DMS 273 treated with DMSO at 0.1 percent for 48 hours (cell line): ENCODE measurements at places on chromosomes 2 and 18.

DNA sequence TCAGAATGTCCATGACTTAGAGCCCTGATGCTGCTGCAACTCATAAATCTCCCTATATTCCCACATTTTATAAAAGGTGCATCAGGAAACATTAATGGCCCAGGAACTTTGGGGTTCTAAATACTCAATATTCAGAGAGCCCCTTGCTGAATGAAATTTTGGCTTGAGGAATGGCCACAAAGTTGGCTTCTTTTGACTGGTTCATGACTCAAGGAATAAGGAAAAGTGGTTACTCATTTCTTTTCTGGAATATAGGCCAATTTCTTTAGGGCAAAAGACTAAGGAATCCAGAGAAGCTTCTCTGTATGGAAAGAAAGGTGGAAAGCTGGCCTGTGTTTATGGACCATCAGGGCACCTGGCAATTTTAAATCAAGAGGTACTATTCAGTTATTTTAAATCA lies 308.9 kb upstream of the NT5C1B start:
- no peak for DNase-seq

DNA sequence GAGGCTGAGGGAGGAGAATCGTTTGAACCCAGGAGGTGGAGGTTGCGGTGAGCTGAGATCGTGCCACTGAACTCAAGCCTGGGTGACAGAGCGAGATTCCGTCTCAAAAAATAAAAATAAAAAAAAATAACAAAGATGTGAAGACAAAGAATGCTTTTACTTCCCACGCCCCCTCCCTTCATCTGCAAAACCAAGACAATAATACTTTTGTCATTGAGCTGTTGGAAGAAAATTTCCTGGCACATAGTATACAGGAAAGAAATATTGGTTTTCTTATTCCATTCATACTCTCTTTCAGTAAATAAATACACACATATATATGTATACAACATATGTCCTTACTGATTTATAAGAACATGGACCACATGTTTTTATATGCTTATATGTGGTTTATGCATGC lies 12.2 kb downstream of the GREB1 start:
- DNase-seq = no peak

- no peak for DNase-seq
Measured at GRCh38 chr2:160194946-160195345, 5.1 kb downstream of the ITGB6 start.

DNA sequence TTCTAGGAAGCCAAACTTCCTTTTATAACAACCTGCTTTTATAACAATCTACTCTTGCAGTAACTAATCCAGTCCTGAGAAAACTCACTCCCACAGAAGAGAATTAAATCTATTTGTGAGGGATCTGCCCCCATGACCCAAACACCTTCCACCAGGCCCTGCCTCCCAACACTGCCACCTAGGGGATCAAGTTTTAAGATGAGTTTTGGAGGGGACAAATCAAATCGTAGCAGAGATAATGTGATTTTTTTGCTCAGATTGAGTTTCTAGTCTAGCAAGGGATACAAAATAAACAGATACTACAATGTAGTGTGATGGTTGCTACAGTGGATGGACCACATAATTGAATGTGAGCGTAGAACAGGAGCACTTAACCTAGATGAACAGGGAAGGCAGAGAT lies 52.2 kb downstream of the NCOA1 start:
- no peak for DNase-seq

GRCh38 chr18:75927791-75928190 lies 500.3 kb upstream of the SMIM21 start:
- DNase-seq = no peak

GRCh38 chr2:62304429-62305417 lies 108.8 kb downstream of the B3GNT2 start:
- no peak for DNase-seq

DNA sequence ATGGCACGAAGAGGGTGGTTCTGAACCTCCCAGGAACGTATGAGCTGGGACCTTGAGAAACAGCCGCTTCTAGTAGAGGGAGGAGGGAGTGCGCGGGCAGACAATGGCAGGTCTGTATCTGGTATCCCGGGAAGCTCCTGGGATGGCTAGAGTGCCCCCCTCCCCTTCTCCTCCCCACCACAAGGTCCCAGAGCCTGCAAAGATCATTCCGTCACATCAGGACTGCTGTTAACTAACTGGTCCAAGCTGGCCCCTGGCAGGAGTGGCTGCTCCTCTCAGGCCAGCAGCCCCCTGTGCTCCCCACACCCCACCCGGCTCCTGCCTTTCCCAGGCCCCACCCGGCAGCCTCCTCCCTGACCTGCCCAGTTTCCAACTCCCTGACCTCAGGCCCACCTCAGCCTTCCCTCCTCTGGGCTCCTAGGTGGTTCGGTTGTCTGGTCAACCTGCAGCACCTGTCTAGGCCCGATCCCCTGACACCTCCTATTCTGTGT lies 75.0 kb downstream of the TPO start:
- DNase-seq = no peak

DNA sequence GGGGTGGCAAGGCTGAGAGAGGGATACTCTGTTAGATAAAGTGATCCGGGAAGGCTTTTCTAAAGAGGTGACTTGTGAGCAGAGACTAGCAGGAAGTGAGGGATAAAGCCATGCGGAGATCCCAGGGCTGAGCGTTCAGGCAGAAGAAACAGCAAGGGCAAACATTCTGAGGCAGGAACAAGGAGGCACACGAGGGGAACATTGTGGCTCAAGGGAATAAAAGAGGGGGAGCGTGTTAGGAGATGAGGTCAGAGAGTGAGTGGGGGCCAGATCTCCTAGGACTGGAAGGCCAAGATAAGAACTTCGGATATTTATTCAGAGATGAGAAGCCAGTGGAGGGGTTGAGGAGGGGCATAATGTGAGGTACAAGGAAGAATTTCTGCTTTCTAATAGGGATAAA lies 67.1 kb downstream of the ACTR2 start:
- no peak for DNase-seq

- no peak for DNase-seq
Measured at GRCh38 chr2:189641002-189641401, 20.3 kb upstream of the ASNSD1 start.

DNA sequence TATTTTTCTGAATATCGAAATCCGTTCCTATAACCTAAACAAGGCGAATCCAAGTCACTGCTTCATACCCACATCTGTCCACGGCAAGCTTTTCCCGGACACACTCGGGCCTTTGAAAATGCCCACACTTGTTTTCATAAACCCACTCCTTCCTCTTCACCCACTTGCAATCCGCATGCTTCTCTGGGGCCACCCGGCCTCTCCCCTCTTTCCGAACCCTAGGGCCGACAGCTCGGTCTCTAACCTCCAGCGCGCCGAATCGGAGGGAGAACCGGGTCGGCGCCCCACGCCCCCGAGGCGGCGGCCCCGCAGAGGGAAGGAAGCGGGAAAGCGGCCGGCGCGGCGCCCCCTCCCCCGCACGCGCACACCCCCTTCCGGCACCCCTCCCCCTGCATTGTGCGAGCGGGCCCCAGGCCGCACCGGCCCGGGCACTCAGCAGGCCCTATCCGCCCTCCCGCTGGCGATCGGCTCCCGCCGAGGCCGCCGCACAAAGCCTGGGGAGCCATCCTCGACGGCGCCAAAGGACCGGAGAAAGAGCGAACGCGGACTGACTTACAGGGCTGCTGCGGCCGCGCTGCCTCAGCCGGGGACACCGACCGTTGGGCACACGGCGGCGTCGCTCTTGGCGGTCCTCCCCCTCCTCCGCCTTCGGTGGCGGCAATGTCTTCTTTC lies 467 bp downstream of the PUM2 start:
- DNase-seq = no peak

- no peak for DNase-seq
Measured at GRCh38 chr2:132484144-132484543, 67.5 kb downstream of the GPR39 start.

DNA sequence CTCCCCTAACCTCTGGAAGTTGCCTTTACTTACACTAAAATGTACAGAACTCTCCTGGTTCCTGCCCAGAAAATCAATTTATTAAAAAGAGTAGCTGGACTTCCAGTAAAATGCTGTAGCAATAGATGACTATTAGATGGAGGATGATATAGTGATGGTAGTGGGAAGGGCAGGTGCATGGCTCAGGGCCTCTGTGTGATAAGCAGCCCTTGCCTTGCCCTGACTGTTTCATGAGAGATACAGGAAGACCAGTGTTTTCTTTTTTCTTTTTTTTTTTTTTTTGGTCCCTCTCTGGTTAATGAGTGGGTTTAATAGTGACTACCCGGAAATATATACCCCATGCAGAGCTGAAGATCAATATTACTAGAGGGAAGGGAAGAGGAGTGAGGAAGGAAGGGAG lies 48.7 kb upstream of the NEDD4L start:
- DNase-seq = no peak

GRCh38 chr2:3470166-3470651 lies 49.1 kb downstream of the ADI1 start:
- DNase-seq = no peak

DNA sequence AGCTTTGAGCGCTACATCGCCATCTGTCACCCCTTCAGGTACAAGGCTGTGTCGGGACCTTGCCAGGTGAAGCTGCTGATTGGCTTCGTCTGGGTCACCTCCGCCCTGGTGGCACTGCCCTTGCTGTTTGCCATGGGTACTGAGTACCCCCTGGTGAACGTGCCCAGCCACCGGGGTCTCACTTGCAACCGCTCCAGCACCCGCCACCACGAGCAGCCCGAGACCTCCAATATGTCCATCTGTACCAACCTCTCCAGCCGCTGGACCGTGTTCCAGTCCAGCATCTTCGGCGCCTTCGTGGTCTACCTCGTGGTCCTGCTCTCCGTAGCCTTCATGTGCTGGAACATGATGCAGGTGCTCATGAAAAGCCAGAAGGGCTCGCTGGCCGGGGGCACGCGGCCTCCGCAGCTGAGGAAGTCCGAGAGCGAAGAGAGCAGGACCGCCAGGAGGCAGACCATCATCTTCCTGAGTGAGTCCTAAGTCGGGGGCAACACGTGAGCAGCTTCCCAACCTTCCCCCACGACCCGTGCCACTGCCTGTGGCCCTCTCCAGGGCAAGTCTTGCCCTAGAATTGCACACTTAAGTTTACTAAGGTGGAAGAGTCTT lies 928 bp downstream of the GPR39 start:
- DNase-seq = no peak

- no peak for DNase-seq
Measured at GRCh38 chr18:34297287-34297686, 72.6 kb upstream of the NOL4 start.
